Left ventricle myocardium inferior (tissue), 1 donor: ENCODE measurements at places on chromosomes 13 and 19. TPM values are rescaled to one million over a fixed set of nuclear protein-coding genes. Genes with fewer than 3 reads are reported as not detected.

- DNase-seq = no peak
These were observed 31.2 kb downstream of the PPP2R1A start for GRCh38 chr19:52221031-52221430.

SH3GL1 gene
- total RNA-seq = 18.6 TPM

GRCh38 chr13:34276764-34277163, 458.8 kb downstream of the RFC3 start:
- DNase-seq = no peak

DNA sequence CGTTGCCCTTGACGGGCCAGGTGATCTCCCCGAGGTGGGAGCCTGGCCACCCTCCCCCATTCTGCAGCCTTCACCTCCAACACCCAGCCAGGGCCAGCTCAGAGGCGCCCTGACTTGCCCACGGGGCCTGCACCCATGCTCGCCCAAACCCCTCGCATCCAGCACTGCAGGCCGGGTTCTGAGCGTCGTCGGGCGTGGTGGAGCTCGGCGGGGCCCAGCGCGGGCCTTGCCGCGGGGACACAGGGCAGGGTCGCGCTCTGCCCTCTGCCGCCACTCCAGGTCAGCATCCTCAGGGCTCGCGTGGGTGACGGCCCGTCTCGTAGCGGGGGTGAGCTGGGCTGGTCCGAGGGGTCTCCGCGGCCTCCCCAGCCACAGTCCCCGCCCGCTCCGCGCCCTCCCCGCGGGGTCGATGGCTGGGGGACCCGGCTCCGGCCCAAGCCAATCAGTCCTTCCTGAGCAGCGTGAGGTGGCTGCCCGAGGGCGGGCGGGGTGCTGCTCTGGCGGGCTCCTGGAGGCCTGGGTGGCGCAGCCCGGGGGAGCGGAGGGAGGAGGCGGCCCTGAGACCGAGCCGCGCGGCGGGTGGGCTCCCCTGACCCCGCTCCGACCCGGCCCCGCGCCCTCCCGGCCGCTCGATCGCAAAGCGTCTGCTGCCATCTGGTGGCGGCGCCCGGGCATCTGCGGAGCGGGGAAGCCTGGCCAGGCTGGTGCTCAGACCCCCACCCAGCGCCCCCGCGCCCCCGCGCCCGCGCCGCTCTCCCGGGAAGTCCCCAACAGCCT, 61.4 kb downstream of the CCNE1 start:
- DNase-seq = peak; percentile 47

DNA sequence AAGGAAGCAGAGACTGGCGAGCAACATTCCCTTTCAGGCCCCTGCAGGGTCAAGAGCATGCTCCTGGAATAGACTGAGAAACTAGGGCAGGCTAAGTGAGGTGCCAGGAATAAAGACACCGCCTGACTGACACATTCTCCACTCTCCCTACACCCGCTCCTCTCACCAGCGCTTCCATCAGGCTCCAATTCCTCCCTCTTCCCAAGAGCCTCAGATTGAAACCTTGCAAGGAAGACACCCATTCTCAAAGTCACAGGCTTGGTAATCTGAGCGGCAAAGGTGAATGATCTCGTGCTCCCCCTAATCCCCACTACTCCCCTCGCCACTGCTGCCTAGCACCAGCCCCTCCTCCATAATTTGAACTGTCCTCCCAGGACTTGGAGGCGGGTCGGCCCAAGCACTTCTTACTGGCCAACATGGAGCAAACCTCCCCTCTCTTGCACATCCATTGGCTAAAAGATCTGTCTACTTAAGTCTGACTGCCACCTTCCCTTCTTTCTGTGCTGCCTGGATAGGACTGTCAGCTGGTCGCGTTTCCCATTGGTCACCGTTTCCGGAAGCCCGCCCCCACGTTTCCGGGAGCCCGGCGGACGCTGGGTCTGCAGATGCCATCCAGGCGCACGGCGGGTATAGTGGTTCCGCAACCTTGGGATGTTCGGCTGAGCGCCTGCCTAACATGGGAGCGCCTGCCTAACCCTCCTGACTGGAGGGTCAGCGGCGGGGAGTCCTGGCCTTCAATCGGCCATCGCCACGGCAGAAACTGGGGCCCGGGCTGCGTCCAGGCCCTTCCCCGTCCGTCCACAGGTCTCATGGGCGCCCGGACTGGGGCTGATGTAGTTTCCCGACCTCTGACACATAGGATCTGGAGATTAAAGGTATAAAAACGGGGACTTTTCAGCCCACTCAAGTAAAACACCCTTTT, 33.6 kb downstream of the ZNF383 start:
- DNase-seq = peak; percentile 87
